Placental epithelial cell (primary cell): ENCODE measurements at places on chromosomes 5 and 9. TPM values are rescaled to one million over a fixed set of nuclear protein-coding genes. Genes with fewer than 3 reads are reported as not detected.

The ZNG1C gene
- total RNA-seq = 20.2 and 23.9 TPM in 2 replicates

The MARCHF11 gene
- not detected in 2 replicates for total RNA-seq

The ZNF474 gene
- total RNA-seq = 0.22 and 0.39 TPM in 2 replicates

The EIF4E1B gene
- total RNA-seq = not detected in 2 replicates

The C5orf46 gene
- total RNA-seq = 9.9 and 22.0 TPM in 2 replicates

The PCDHA4 gene
- total RNA-seq = 0.79 and 0.87 TPM in 2 replicates

The PAM gene
- total RNA-seq = 194 and 278 TPM in 2 replicates

The GHR gene
- total RNA-seq = 0.79 and 3.8 TPM in 2 replicates

The LPAR1 gene
- 15.3 and 17.9 TPM in 2 replicates for total RNA-seq

The CAVIN4 gene
- 0.33 and 0.79 TPM in 2 replicates for total RNA-seq

The OR1J4 gene
- not detected in 2 replicates for total RNA-seq

The ENHO gene
- total RNA-seq = not detected in 2 replicates

The ST8SIA4 gene
- total RNA-seq = 7.5 TPM in 2 replicates

The CA9 gene
- not detected in 2 replicates for total RNA-seq

The TCF7 gene
- 0.76 and 2.4 TPM in 2 replicates for total RNA-seq

The ACOT12 gene
- not detected in 2 replicates for total RNA-seq

The ZFP2 gene
- total RNA-seq = 0.76 and 1.6 TPM in 2 replicates

The ZNF169 gene
- total RNA-seq = 2.1 and 2.4 TPM in 2 replicates
